Activated T-cell treated with anti-CD3 and anti-CD28 coated beads, Interleukin-2, amount 50 U/mL, for 24 hours (primary cell): ENCODE measurements at places on chromosomes 2 and 18.

- no peak for DNase-seq
These were observed 20.0 kb downstream of the SLC66A2 start for GRCh38 chr18:79931475-79931874.

- peak; percentile 60 for DNase-seq
These were observed 15.4 kb upstream of the RMC1 start for GRCh38 chr18:23487738-23488570.

DNA sequence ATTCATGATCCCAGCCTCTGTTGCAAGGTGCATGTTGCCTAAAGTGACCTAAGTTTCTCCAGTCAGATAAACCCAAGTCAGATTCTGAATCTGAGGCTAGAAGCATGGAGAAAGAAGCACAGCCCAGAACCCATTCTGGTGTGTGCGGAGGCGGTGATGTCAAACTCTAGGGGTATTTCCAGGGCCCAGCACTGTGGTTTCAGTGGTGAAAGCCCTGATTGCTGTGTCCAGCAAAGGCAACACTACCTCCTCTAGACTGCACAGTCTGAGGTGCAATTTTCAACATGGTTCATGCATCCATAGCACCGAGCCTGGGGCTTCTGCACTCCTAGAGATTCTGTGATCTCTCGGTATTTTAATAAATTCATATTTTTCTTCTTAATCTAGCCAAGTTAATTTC, 264.8 kb upstream of the KLHL29 start:
- DNase-seq = no peak

DNA sequence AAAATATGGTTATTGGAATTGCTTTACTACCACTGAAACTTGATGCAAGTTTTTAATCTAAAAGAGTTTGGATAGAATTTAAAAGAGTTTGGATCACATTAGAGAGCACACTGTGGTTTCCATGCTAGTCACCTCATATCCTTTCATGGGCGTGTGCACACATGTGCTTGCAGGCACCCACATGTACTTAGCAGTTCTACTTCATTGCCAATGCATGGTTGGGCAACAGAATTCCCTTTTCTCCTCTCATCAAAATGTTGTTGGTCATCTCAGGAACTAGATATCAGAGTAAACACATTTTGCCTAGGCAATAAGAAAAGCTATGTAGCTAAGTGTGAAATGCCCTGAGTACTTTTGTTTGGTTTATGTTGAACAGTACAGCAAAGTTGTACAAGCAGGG, 254.1 kb upstream of the RASGRP3 start:
- DNase-seq = no peak

DNA sequence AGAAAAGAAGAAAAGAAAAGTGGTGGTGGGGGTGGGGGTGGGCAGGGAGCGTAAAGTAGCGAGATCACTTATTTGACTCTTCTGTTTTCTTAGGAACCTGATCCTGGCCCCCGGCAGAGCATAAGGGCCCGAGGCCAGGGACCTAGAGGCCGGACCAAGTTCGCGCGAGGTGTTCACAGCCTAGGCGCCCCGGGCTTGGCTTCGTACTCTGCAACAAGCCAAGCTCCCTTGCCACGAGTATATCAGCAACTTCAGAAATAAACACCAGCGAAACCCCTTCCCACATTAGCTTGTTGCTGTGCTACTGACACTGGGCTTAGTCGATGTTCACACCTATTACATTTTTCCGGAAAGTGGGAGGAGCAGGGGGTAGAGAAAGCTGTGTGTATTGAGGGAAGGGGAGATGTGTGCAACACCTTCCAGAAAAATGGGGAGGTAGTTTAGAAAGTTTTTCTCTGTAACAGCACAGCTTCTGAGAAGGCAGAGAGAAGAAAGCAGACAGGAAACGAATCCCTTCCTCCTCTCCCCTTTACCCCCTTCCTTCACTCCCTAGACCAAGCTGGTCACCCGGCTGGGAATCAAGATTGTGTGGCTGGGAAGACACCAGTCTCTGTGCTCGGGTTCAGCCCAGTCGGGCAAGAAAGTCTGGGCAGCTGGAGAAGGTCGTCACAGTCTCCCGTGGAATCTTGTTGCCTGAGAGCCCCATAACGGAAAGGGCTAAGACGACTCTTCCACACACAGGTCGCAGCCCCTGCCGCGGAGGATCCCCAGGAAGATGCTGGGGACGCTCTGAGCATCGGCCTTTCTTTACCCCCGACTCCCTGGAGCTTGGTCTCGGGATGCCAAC, 12.0 kb upstream of the SATB2 start:
- DNase-seq = no peak

- no peak for DNase-seq
These were observed 75.3 kb upstream of the NPAS2 start for GRCh38 chr2:100744589-100744988.

- peak; percentile 51 for DNase-seq
These were observed 77.3 kb upstream of the RPL31 start for GRCh38 chr2:100924520-100925451.

GRCh38 chr2:175766880-175767279, 235.2 kb downstream of the LNPK start:
- DNase-seq = no peak

GRCh38 chr2:160051371-160051800, 11.0 kb downstream of the PLA2R1 start:
- DNase-seq = no peak

- no peak for DNase-seq
These were observed 28.4 kb upstream of the SLC3A1 start for GRCh38 chr2:44246840-44247369.

DNA sequence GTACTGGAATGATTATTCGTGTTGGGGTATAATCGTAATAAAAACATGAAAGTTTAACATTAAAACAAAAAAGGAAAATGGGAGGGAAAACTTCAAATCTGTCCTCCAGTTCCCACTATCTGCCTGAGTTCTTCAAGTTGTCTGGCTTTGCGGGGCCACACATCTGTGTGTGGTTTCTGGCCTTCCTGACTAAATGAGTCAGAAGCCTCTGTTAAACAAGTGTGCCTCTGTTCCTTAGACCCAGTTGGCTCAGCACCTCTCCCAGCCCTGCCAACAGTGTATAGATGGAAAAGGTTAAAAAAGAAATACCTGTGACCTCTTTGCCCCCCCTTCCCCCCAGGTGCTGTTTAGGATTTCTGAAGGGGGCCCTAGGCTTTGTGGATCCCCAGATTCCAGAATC, 30.2 kb downstream of the XDH start:
- no peak for DNase-seq

DNA sequence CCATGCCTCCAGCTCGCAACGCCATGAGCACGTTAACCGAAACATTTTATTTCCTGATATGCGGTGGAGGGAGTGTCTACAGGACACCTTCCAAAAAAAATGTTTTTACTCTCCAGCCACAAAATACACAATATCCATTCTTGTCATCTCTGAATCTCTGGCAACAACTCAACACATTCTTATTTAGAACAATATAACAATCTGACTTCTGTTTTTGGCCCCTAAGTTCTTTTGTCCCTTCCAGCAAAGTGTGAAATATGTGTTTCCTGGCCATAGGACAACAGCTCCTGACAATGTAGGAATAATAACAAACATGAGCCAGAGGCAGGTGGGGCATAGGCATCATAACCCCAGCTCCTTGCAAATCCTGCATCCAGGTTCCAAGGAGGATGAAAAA, 163.0 kb downstream of the DDX1 start:
- no peak for DNase-seq

GRCh38 chr2:18186816-18187613, 308.5 kb downstream of the KCNS3 start:
- DNase-seq = no peak

DNA sequence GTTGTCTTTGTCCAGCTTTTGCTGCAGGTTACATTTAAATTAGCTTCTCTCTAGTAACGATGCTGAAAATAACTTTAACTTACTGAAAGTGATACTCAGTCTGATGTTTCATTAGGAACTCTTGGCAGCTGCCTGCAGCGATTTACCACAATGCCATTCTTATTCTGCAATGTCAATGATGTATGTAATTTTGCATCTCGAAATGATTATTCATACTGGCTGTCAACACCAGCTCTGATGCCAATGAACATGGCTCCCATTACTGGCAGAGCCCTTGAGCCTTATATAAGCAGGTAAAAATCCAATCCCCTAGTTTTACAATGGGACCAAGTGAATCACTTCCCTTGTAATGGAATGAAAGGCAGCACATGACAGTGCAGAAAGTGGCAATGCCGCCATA, 16.3 kb upstream of the MFF start:
- no peak for DNase-seq

- no peak for DNase-seq
These were observed 100.2 kb upstream of the WDR75 start for GRCh38 chr2:189341077-189341476.

DNA sequence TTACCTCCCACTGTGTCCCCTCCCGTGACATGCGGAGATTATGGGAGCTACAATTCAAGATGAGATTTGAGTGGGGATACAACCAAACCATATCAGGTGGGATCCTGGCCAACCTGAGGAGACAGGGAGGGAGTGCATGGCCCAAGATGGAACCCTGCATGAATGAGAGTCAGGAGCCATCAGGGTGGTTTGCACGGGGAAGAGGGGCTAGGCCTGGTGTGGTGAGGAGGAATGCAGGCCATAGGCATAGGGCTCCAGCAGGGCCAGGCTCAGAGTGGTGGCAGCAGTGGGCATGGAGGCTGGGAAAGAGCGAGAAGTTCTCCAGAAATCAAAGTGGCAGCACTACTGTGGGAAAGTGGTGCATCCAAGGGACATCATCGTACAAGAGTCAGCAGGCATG, 74.0 kb upstream of the BCL2L11 start:
- DNase-seq = peak; percentile 27

DNA sequence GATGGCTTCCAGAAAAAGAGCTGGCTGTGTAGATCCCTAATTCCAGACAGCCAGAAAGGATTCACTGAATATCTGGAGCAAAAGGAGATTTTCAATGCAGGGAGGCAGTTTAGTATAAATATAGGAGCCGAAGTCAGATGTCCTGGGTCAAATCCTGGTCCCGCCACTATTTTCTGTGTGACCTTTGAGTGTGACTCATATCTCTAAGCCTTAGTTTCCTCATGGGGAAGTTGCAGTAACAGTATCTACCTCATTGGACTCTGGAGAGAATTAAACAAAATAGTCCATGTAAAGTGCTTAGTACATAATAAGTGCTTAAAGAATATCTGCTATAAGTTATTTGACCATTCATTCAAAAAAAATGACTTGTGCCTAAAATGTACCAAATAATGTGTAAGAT, 52.1 kb upstream of the ITGA6 start:
- no peak for DNase-seq

DNA sequence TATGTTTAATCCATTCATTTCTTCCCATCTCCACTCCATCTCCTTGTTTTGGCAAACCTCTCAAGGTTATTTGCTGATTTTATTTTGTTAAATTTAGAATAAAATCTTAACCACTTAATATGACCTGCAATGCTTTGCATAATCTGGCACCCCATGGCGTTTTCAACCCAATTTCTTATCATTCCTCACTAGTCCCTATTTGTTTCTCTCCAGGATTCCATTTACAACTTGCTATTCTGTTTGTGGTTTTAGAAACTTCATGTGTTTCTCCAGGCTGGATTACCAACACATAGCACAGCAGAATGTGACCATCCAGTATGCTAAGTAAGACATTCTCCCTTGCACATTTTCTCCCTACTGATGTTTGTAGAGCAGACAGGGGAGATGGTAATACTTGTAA, 749.2 kb upstream of the FSHR start:
- DNase-seq = no peak

- peak; percentile 30 for DNase-seq
These were observed 48.8 kb upstream of the PLB1 start for GRCh38 chr2:28447086-28447485.

DNA sequence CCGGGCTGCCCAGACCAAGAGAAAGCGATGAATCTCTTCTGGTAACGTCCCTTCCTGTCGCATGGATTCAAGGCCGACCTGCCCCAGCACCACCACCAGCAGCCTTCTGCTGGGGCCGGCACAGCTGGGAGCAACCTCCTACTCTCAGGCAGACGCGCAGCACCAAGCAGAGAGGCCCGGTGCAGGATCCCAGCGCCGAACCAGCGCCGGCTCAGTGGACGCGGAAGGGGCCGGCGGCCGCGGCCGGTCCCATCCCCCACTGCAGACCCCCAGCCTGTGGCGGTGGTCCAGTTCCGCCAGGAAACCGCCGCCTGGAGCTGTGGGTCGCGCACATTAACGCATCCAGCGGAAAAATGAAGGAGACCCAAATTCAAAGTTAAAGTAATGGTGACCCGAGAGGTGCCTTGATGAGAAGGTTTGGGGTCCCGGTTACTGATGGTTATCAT, 525 bp upstream of the MAL start:
- peak; percentile 53 for DNase-seq

- no peak for DNase-seq
These were observed 187.9 kb downstream of the TCF4 start for GRCh38 chr18:55400081-55400480.

GRCh38 chr18:73079920-73080319, 212.1 kb upstream of the NETO1 start:
- DNase-seq = no peak

DNA sequence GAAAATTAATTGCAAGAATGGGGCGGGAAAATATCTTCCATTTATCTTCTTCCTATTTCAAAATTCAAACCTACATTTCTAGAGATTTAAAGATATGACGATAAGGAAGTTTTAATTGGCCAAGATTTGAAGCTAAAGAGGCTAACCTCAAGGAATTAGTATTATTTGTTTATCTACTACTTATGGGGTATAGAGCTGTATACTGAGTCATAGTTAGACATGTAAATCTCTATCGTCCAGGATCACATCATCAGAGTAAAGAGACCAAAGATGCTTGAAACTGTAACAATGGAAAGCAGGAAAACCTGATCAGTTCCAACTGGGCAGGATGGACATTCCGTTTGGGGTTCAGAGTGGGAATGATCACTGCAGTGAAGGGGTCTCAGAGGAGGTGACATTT, 95.2 kb upstream of the KLF7 start:
- no peak for DNase-seq

- no peak for DNase-seq
These were observed 30.0 kb upstream of the ATP6V1B1 start for GRCh38 chr2:70905443-70906421.

GRCh38 chr2:71962911-71963694, 184.6 kb downstream of the CYP26B1 start:
- DNase-seq = no peak

GRCh38 chr2:5894355-5894754, 202.2 kb downstream of the SOX11 start:
- no peak for DNase-seq

GRCh38 chr2:69612200-69612599, 31.3 kb downstream of the AAK1 start:
- DNase-seq = no peak

DNA sequence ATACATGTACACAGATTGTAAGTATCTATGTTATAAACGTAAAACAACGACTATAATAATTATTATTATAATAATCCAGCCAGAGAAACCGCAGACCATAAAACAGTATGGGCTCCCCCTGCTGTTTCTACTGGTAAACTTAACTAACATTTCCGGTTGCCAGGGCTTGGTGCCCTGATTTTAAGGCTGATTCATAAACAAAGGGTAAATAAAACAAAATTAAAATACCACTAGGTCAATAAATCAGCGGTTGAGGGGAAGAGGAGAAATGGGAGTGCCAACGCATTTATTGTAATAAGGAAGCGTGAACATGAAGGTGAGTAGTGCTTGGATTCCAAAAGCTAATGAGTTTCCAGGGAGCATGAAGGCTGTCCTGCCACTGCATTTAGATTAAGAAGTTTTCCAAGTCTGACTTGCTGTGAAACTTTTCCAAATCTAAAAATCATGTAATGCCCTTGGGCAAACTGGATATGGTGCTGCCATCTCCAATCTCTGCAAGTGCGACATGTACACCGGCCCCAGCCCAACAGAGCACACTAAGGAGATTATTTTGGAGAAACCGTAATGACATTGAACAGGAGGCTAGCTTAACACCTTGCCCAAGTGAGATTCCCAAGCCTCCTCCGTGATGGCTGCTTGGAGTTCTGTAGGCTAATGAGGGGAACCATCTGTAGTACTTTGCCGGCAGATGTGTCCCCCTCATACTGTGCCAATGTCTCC, 50.7 kb upstream of the HNRNPA3 start:
- DNase-seq = no peak
